ENCODE measurements at places on chromosomes 4 and X.

GRCh38 chrX:107119283-107119682 is 661 bp upstream of the RBM41 start:
- no peak for DNase-seq

DNA sequence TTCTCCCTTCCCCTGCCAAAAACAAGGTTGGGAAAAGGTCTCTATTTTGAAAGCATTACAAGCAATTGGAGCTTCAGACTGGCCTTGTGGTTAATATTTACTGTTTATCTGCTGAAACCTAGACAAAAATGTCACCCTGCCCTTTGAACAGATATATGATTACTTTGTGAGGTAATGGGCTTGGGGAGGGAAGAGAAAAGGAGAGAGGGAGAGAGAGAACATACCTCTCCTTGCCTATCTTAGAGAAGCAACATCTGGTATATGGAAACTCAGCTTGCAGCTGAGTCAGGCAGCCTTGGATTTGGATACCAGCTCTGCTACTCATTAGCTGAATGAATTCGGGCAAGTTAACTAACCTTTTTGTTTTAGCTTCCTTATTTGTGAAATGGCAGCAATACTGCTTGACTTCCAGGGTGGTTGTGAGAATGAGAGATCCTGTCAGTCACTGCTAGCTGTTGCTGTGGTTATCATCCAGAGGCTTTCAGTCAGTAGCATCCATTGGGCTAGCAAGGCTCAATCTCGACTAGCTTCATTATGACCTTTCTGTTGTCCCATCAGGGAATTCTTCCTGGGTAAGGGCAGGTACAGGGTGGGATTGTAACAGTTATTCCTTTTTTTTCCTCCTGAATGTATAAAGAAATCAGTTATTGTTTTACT is 41.1 kb downstream of the ZFX start:
- DNase-seq, result no peak

- no peak for DNase-seq
Observed at GRCh38 chr4:105666693-105667092, 41.8 kb downstream of the INTS12 start.

DNA sequence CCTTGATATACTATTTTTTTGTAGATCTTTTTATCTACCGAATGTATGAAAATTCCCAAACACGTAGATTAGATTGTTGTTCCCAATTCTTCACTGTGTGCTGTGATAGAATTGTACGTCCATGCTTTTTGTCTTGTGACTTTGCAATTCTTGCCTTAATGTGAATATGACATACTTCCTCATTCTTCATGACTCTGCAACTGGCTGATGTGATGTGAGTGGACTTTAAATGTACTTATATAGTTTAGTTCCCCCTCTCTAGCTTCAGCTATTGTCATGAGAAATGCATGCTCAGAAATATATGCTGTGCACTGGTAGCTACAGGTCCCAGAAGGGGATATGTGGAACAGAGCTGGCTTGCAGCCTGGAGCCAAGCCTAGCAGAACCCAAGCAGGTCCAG is 89.4 kb downstream of the FTHL17 start:
- DNase-seq, result no peak

DNA sequence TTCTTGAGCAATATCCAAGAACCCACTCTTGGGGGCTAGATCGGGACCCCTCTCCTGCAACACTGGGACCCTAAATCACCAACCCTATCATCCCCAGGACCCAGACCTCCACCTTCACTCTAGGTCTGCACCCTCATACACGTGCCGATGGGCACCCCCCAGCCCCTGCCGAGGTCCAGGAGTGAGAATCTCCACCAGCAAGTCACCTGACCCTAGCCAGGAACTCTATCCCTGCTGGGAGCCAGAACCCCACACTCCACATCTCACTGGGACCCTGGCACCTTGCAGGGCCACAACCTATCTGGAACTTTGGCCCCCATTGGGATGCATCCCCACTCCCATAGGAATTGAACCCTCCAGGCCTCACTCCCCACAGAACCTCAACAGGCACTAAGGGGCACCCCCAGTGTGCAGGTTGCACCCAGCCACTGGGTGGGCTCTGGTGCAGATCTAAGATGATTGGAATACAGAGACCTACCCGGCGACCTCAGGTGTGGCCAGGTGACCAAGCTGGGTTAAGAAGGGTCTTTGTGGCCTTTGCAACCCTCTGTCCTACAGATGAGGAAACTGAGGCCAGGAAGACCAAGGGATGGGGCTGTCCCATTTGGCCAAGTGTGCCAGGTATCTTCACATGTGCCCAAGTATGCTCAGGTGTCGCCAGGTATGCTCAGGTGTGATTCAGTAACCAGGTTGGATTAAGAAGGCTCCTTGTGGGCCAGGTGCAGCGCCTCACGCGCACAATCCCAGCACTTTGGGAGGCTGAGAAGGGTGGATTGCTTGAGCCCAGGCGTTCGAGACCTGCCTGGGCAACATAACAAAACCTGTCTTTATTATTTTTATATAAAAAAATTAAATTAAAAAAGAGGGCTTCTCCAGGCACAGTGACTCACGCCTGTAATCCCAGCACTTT is 3.1 kb upstream of the DHRSX start:
- DNase-seq, result no peak

All from activated CD4-positive, alpha-beta T cell treated with anti-CD3 and anti-CD28 coated beads, Interleukin-10, Interleukin-2, amounts not matched to agents 100 ng/mL and 50 ng/mL, durations not matched to agents 16 hours and 8 hours (primary cell).